Amygdala (tissue), 56 donors: ENCODE measurements at places on chromosomes 11 and 22.
A peak's percentile ranks its signal among the peaks of the same experiment; 100 is the strongest.

GRCh38 chr11:44767421-44767820, 40.7 kb downstream of the TSPAN18 start:
- no peak for DNase-seq

- peak; percentile 23 for DNase-seq
Observed at GRCh38 chr22:50620593-50621355, 7.2 kb downstream of the ARSA start.

- DNase-seq = no peak
Observed at GRCh38 chr11:19879307-19880087, 166.9 kb downstream of the NAV2 start.

DNA sequence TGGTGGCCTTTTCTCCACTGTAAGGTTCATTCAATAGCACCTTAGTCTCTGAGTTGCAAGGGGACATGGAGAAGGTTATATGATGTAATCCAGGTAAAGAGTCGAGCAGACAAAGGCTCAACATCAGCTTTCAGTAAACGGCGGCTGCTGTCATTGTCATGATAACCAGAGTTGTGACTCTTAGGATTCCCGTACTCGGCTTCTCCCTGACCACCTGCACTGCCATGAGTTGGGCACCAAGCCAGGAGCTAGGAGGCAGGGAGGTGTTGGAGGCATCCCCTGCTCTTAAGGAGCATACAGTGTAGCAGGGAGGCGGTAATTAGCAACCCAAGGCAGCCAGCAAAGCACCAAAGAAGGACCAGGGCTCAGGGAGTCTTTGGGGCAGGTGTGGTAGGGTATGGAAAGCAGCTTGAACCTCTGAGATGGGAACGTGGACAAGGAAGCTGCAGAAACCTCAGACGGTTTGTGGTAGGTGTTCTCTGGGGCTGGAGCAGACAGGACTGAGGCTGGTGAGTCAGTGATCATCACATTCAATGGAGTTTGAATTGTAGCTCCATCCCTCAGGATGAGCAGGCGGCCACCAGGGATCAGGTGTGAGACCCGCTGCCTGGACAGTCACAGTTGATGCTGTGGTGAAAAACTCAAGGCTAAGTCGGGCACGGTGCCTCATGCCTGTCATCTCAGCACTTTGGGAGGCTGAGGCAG, 31.7 kb downstream of the LIF start:
- DNase-seq = no peak

- DNase-seq = no peak
Observed at GRCh38 chr11:111878385-111878848, 548 bp downstream of the FDXACB1 start.

DNA sequence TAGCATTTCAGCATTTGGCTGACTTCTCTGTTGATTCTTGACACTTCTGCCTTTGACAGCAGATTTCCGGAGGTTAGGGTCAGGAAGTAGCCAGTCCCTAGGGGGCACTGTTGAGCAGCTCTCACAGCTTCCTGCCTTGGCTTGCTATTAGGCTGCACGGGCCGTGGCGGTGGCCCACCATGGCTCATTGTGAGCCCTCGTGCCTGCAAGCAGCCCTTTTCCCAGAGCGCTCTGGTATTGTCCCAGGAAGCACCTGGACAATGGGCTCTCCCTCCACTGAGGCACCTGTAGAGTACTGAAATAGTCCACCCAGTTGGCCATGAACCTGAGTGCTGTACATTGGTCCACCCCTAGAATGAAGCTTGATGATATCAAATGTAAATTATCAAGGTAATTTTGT, 100.2 kb upstream of the GAL start:
- no peak for DNase-seq

GRCh38 chr22:36364255-36365019, 23.3 kb downstream of the MYH9 start:
- no peak for DNase-seq

DNA sequence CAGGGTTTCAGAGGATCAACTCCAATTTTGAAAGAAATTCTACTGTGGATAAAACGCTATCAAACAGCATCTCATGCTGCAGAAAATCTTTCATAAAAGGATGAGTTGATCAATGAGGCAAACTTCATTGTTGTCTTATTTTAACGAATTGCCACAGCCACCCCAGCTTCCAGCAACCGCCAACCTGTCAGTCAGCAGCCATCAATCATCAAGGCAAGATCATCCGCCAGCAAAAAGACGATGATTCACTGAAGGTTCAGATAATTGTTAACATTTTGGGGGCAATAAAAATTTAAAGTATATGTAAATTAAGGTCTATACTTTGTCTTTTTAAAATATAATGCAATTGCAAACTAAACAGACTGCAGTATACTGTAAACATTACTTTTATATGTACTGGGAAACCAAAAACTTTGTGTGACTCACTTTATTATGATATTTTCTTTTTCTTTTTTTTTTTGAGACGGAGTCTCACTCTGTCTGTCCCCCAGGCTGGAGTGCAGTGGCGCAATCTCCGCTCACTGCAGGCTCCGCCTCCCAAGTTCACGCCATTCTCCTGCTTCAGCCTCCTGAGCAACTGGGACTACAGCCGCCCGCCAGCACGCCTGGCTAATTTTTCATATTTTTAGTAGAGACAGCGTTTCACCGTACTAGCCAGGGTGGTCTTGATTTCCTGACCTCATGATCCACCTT, 155.3 kb upstream of the SYN3 start:
- DNase-seq = no peak

- no peak for DNase-seq
Observed at GRCh38 chr11:134417871-134418840, 6.1 kb upstream of the B3GAT1 start.

- DNase-seq = no peak
Observed at GRCh38 chr11:128343870-128344269, 243.5 kb downstream of the ETS1 start.

DNA sequence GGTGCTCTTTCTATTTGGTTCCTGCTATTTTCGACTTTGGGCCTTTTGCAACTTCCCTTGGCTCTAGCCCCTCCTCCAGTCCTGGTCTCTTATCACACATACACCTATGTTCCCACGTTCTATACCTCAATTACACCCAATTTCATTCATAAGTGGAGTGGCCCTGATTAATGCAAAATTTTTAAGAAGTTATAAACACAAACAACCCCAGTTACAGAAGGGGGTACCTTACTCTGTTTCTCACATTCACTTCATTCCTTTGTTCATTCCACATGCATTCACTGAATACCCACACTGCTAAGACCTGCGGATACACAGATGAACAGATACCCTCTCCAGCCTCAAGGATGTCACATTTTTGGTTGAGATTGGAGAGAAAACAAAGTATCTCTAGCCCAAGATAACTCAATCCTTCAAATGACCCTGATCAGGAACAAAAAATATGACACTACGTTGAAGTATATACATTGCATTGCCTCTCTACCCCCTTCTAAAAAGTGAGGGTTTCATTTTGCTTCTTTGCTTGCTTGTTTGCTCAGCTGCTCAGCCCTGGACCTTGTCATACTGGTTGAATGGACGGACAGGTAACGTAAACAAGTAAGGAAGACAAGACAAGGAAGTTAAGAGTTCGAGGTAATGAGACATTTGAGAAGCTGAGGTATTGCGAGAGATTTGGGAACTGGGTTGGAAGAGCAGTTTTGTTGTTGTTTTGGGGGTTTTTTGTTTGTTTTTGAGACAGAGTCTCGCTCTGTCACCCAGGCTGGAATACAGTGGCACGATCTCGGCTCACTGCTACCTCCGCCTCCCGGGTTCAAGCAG, 3.6 kb upstream of the VPS37C start:
- no peak for DNase-seq

DNA sequence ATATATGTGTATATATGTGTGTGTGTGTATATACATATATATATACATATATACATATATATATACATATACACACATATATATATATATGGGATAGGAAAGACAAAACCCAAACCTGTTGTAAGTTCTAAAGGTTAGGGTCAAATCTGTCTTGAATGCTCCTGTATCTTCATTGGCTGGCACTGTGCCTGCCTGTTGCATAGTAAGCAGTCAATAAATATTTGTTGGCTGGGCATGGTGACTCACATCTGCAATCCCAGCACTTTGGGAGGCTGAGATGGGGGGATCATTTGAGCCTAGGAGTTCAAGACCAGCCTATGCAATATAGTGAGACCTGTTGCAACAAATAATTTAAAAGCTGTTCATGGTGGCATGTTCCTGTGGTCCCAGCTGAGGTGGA, 205.4 kb downstream of the DBX1 start:
- DNase-seq = no peak

- DNase-seq = no peak
Observed at GRCh38 chr11:65215441-65216076, 33.8 kb downstream of the CAPN1 start.

- DNase-seq = no peak
Observed at GRCh38 chr11:117612177-117612576, 184.8 kb downstream of the DSCAML1 start.

- DNase-seq = no peak
Observed at GRCh38 chr11:92886243-92886905, 83.1 kb upstream of the MTNR1B start.

- no peak for DNase-seq
Observed at GRCh38 chr11:6693342-6694228, 10.4 kb upstream of the MRPL17 start.

- no peak for DNase-seq
Observed at GRCh38 chr22:29765905-29766631, 739 bp downstream of the ZMAT5 start.

DNA sequence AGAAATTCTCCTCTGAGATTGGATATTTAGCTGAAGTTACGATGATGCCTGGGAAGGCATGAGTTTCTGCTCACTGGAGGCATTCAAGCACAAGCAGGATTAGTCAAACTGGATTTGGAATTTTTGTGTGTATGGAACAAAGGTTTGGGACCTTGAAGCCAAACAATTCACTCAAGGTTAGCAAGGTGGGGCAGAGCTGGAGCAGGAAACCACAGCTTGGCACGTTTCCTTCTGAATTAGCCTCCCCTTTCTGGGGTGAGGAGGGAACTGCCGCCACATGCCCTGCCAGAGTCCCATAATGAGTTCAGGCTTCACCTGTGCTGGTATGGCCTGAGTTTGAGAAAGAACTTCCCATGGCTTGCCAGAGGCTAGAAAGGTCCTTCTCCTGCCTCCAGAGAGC, 50.9 kb upstream of the RRAS2 start:
- DNase-seq = no peak

DNA sequence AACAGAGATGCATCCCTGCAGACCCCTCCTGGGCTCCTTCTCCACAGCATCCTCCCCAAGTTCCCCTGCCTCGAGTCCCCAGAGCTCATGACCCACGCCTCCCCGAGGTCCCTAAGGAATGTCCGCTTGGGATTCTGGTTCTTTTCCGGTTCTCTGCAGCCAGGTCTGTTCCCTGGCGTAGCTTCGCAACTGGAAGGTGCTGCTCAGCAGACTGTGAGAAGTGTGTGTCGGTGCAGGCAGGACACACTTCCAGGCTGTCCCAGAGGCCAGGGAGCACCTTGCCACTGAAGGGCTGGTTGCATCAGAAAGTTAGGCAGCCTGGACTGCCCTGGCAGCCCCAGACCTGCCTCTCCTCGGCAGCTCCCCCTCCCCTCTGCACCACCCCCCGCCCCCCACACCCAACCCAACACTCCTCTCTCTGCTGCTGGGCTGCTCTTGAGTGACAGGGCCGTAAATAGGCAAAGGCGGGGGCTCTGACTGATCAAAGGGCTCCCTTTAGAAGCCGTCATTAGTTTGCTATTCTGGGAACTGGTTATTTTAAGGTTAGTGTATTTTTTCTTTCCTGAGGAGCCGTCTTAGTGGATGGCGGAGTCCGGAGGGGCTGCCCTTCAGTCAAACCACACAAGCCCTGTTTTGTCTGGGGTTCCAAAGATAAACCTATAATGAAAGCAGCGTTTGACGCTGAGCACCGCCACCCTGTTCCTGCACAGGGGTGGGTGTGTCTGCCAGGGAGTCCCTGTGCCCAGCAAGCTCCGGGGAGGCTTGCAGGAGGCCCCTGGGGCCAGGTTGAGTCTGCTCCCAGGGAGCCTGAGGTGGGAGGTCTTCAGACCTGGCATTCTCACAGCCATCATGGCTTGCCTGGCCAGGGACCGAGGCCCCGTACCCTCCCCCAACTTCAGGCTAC, 88.6 kb upstream of the KCNQ1OT1 start:
- no peak for DNase-seq

DNA sequence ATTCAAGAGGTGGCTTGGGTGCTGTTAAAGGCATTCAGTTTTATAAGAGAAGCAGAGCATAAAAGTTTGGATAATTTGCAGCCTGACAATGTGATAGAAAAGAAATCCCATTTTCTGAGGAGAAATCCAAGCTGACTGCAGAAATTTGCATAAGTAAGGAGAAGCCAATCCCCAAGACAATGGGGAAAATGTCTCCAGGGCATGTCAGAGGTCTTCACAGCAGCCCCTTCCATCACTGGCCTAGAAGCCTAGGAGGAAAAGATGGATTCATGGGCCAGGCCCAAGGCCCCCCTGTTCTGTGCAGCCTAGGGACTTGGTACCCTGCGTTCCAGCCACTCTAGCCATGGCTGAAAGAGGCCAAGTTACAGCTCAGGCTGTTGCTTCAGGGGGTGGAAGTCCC, 207.3 kb downstream of the METTL15 start:
- no peak for DNase-seq

GRCh38 chr11:108895579-108896480, 231.0 kb downstream of the DDX10 start:
- no peak for DNase-seq
